ENCODE measurements at places on chromosomes 11 and 22.

DNA sequence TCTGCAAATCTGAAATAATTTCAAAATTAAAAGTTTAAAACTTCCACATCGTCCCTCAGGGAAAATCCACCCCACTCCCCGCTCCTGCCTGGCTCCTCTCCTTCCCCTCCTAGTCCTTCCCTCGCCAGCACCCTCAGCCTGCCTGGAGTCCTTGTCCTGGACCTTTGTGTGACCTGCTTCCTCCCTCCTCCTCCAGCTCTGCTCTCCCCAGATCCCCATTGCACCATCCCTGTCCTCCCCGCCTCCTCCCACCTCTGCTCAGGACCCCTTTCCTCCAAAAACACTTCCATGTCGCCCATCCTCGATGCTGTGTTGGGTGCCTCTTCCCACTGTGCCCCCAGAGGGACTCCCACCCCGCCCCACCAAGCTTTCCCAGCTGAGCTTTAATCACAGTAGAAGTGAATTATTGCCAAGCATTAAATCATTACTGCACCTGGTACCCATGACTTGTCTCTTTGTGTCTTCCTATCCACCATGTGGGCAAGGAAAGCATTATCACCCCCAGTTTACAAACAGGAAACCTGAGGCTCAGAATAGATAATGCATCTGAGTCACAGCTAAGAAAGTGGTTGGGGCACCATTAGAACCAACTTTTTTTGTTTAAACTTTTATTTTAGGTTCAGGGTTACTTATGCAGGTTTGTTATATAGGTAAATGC is 2.4 kb upstream of the ZP1 start:
- no peak for DNase-seq

- peak; percentile 15 for DNase-seq
Measured at GRCh38 chr22:30159561-30160353, 79.5 kb downstream of the HORMAD2 start.

DNA sequence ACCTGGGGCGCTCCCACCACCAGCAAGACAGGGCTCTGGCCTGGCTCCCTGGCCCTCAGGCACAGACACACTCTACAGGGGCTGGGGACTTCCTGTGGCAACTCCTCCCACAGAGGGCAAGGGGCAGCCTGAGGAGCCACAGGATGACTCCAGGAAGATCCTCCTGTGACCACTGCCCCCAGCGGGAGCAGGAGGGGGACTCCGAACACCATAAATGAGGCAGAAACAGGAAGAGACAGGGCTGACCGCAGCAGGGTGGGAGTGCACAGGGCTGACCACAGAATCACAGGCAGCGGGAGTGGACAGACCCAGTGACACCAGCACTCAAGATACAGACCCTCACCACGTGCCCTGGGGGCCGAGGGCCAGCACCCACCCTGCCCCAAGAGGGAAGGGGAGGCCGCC is 10.8 kb downstream of the ARAP1 start:
- no peak for DNase-seq

- DNase-seq: no peak
Measured at GRCh38 chr22:42156598-42156997, 26.0 kb upstream of the CYP2D6 start.

DNA sequence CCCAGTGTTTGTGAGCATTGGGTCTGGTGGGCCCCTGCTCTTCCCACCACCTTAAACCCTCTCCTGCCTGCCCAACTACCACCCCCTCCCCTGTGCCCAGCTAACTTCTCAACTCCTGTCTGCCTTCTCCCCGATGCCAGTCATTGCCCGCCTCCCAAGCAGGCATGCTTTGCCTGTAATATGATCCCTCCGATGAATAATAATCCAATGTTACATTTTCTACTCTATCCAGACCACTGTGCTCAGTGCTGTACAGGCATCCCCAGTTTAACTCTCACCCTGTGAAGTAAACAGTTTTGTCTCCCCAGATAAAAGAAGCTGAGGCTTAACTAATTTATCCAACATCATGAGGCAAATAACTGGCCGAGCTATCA is 35.5 kb upstream of the OLFML1 start:
- DNase-seq: no peak

- no peak for DNase-seq
Measured at GRCh38 chr11:16561150-16561549, 177.3 kb upstream of the C11orf58 start.

- DNase-seq: peak; percentile 29
Measured at GRCh38 chr11:63939397-63939891, 642 bp downstream of the NAA40 start.

DNA sequence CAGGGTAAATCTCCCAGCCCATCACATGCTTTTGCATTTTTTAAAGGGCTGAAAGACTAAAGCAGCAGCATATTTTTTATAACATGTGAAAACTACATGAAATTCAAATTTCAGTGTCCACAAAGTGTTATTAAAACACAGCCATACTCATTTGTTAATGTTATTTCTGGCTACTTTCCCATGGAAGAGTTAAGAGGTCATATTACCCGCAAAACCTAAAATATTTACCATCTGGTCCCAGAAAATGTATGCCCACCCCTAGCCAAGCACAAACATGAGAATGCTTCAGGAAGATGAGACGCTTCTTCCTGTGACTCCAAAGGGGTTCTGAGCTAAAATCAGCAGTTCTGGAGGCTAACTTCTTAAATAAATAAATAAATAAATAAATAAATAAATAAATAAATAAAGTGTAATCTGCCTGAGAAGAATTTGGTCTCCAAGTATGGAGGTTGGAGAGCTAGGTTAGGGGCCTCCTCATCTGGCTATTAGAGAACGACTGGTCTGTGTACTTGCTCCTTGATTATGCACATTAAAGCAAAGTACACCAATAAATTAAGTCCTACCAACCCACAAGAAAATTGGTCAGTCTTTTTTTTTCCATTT is 9.7 kb downstream of the IMMP1L start:
- no peak for DNase-seq

- peak; percentile 24 for DNase-seq
Measured at GRCh38 chr11:106585061-106585460, 433.2 kb downstream of the GUCY1A2 start.

DNA sequence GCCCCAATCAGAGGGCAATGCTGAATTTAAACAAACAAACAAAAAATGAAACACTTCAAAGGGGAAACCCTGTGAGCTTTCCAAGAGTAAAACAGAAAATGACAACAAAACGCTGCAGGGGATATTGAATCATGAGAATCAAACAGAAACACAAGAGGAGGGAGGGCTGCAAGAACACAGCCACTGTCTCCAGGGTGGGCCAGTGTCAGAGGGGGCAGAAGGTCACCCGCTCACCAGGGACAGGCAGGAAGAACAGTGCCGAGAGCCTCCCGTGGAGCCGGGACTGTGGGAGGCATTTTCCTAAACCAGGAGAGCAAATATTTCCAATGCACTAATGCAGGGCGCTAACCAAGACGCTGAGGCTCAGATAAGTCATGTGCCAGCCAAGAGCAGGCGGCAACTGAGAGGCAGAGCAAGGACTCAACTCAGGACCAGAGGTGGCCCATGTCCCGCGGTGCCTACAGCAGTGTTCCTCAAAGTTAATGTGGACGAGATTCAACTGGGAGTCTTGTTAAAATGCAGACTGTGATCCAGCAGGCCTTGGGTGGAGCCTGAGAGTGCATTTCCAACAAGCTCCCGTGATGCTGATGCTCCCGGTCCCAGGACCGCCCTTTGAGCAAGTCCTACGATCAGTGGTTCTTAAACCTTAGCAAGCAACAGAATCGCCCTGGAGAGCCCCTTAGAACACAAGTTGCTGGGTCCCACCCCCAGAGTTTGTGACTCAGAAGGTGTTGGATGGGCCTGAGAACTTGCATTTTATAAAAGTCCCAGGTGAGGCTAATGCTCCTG is 197.2 kb downstream of the TENM4 start:
- DNase-seq: no peak

GRCh38 chr11:117420143-117420485 is 92.5 kb downstream of the CEP164 start:
- DNase-seq: no peak

DNA sequence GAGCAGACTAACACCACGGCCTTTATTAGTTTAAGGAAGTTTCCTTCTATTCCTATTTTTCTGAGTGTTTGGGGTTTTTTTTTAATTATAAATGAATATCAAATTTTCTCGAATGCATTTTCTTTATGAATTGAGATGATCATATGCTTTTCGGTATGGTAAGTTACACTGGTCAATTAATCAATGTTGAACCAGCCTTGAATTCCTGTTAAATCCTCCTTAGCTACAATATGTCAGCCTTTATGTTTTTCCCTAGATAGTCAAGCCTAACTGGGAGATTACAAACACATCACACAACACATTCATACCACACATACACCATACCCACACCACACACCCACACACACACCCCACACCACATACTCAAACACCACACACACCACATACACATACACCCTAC is 247.6 kb downstream of the BRD1 start:
- no peak for DNase-seq

- DNase-seq: no peak
Measured at GRCh38 chr11:64371201-64371600, 12.2 kb downstream of the RPS6KA4 start.

DNA sequence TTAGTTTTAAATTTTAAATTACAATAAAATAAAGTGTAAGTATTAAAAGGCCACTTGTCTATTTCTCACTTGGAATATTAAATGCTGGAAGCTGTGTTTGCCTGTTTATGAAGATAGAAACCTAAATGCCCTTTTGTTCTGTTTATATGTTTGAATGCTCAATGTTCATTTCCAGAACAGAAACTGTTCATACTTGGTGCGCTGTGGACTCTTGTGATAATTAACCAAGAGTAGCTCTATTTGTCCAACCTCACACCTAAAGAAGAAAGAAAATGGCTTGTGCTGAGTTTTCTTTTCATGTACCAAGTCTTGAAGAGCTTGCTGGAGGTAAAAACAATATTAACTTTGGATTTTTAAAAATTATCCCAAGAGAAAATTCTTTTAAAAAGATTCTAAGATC is 5.7 kb downstream of the C11orf54 start:
- no peak for DNase-seq

GRCh38 chr22:37443977-37444376 is 16.7 kb upstream of the ELFN2 start:
- no peak for DNase-seq

DNA sequence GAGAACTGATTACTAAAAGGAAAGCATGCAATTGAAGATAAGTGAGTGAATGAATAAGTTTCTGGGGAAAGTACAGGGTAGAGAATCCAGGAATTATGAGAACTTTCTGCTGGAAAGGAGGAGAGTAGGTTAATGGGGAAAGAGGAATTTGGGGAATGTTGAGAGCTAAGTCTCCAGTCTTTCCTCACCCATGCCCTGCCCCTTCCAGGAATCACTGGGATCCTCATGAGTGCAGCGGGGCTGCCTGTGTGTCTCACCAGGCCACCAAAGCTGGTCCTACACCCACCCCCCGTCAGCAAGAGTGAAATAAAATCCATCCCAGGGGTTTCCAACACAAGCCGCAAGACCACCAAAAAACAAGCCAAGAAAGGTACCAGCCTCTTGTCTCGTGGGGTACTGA is 17.0 kb downstream of the DTX4 start:
- no peak for DNase-seq

GRCh38 chr11:134412203-134413042 is at the start of gene B3GAT1:
B3GAT1 (minus strand) TSS chr11:134412242; CDS start chr11:134387659, 24,583 bp downstream.
- no peak for DNase-seq

DNA sequence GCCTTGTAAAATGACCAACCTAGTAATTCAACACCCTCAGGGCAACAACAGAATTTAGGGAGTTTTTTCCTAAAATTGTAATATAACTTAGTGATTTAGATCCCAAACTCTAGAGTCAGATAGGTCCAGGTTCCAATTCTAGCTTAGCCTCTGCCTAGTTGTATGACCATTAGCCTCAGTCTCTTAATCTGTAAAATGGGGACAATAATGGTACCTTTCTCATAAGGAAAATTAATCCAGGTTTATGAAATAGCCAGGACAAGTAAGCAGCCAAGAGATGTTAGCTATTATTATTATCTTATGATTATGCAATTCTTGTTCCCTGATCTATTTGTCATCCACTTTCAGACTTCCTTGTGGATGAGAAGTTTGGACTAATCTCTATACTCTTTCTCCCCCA is 4.1 kb downstream of the TFIP11 start:
- DNase-seq: no peak

GRCh38 chr22:39433476-39434242 is 23.2 kb upstream of the MGAT3 start:
- DNase-seq: peak; percentile 61

- DNase-seq: no peak
Measured at GRCh38 chr22:33418484-33418883, 360.3 kb upstream of the SYN3 start.

DNA sequence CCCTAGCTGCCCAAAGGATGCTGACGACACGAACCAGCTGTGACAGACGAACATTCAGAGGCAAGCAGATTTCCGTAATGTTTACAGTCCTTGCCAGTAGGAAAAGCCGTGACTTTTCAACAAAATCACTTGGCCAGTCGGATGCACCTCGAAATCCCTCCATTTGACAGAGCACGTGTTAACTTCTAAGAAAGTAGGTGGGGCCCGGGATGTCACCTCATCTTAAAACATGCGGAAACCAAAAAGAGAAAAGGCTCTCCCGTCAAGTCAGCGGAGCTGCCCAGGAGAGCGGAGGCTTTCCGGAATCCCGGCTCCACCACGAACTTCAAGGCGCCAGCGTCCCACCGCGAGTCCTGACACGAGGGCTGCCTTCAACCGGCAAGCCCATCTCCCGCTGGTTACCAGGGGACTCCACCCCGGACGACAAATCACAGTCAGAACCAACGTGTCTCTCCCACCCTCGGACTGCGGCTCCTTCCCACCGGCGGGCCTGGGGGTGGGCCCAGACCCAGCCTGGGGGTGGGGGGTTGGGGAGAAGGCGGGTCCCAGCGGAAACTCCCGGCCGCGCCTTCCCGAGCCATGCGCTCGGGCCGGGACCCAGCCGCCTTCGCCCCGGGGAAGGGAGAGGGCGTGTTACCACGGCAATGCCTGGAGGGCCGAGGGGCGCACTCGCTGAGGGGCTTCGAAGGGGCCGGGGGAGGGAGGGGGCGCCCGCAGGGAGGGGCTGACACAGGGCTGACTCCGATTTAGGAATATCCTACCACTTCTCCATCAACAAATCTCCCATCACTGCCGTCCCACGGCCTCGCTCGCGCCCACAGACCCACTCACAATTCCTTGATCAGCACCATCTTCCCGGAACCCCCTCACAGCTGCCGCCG is 475 bp downstream of the PITPNB start:
- peak; percentile 33 for DNase-seq

DNA sequence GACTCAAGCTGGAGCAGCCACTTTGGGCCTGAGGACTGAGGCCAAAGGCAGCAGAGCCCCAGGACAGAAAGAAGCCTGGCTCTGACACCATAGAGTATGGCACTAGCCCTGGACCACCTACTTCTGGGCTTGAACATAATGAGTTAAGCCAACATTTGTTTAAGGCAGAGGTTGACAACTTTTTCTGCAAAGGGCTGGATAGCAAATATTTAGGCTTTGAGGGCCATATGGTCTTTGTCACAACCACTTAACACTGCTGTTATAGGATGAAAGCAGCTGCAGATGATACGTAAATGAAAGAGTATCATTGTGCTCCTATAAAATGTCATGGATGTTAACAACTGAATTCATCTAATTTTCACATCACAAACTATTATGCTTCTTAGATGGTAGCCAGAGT is 16.6 kb downstream of the OSBP start:
- no peak for DNase-seq

- no peak for DNase-seq
Measured at GRCh38 chr11:36743039-36743438, 145.0 kb upstream of the RAG2 start.

- no peak for DNase-seq
Measured at GRCh38 chr22:39652990-39653786, 82.6 kb downstream of the CACNA1I start.

Measured in cerebellar cortex (tissue), 1 donor.